ENCODE measurements at places on chromosomes 5 and 9.
A peak's percentile ranks its signal among the peaks of the same experiment; 100 is the strongest.

- DNase-seq, result no peak
Observed at GRCh38 chr9:130254747-130255630, 10.6 kb upstream of the HMCN2 start.

DNA sequence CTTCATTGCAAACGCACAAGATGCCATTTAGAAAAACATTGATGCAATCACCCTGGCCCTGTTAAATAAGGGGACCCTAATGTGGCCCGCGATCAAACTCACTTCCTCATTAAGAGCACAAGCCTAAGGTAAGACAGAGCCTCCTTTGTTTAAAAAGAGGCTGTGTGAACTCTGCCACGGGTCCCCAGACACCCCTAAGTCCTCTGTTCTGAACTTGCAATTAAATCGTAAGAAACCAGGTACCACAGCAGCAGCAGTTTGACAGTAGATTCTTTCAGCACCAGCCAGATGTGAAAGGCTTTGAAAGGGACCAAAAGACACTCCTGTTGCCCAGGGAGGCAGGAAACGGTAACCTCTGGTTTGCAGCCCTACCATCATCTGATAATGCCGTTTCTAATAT, 346.3 kb downstream of the TMEM167A start:
- DNase-seq, result no peak

DNA sequence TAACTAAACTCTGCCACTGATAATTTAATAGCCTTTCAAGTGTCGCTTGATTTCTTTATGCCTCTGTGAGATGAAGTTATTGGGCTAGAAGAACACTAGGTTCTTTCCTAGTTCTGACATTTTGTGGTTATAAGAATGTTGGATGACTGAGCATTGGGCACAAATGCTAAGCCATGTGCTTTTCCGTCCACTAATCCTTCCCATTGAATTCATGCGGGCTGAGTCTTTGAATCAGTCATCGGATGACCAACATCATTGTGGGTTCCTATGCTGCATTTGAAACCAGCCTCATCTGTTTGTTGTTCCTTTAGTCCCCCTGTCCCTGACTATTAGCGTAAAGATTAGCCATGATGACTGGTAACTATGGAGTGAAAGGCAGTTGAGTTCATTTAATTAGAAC, 58.5 kb downstream of the ALDH1A1 start:
- no peak for DNase-seq

DNA sequence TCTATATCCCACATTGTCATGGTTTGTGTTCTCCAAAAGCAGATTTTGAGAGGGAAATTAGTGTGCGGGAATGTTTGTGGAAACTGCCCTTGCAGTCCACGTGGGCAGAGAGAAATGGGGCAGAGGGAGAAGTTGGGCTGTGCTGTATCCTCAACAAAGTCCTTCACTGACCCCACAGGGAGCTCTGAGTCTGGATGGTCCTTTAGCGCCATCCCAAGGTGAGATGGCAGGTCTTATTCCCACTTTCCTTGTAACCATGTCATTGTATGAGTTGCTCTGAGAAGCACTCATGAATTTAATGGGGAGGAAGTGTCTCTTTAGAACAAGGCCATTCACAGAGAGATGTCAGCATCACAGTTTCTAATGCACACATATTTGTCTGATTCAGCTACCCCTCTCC, 127.1 kb downstream of the ANKRD18B start:
- no peak for DNase-seq

- DNase-seq, result peak; percentile 99
Observed at GRCh38 chr9:132944294-132945185, at the start of gene TSC1. TSC1 (minus strand) TSS chr9:132944616; CDS start chr9:132928872, 15,744 bp downstream.

- DNase-seq, result no peak
Observed at GRCh38 chr5:101306391-101307137, 403.5 kb upstream of the ST8SIA4 start.

- no peak for DNase-seq
Observed at GRCh38 chr9:118100529-118101419, 396.6 kb downstream of the TLR4 start.

DNA sequence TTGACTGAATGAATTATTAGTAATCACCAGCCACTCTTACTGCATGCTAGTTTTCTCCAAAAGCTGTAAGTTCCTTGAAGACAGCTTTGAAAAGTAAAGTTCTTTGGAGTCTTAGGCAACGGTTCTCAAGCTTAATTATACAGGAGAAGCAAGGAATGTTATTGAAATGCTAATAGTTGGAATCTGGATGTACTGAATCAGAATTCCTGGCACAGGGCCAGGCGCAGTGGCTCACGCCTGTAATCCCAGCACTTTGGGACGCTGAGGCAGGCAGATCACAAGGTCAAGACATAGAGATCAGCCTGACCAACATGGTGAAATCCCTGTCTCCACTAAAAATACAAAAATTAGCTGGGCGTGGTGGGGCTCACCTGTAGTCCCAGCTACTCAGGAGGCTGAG, 33.4 kb downstream of the GRIA1 start:
- DNase-seq, result no peak

DNA sequence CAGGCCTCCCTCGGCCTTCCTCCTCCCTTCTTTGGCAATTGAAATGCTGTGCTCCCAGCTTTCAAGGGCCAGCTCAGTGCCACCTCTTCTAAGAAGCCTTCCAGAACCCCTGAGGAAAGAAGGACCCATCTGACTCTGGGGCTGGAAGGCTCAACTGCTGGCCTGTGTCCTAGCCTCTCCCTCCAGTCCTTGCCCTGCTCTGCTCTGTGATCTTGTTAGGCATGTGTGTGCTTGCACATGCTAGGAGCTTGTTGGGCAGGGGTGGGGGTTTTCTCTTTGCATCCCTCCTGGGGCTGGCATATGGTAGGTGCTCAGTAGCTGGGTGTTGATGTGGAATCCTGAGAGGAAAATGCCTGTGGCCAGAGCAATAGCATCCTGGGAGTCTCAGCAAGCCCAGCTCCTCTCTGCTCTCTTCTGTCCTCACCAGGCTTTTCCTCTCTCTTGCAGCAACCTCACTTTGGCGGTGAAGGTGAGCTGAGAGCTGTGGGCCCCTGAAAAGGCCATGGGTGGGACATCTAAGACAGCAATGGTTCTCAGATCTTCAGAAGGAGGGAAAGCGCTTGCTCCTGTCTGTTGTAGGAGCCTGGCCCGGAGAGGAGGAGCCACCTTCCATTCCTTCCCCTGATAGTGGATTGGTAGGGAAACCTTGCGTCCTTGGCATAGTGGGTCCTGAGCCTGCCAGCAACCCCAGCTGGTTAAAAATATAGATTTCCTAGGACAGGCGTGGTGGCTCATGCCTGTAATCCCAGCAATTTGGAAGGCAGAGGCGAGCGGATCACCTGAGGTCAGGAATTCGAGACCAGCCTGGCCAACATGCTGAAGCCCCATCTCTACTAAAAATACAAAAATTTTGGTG, 9.9 kb downstream of the DOLK start:
- DNase-seq, result no peak

DNA sequence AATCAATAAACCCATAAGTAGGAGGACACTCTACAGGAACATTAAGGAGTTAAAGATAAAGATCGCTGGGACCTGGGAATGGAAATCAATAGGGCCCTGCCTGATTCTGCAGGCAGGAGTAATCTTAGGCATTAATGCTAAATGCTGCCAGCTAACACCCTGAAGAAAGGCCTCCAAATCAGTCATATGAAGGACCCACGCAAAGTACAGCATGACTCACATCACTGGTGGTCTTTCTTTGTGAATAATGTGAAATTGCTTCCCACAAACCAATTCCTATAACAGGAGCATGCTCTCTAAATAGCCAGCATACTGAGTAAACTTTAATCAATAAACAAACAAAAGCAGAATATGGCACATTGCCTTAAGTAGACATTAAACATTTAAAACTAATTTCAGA, 172.3 kb downstream of the SEMA5A start:
- no peak for DNase-seq

Measured in CD8-positive, alpha-beta T cell (primary cell).